SK-N-MC (cell line): ENCODE measurements at places on chromosomes 3 and 15.

GRCh38 chr3:28994161-28994905, 286.5 kb upstream of the RBMS3 start:
- no peak for DNase-seq

GRCh38 chr3:98272126-98272525, 8.1 kb downstream of the OR5H6 start:
- DNase-seq, result no peak

- no peak for DNase-seq
These were observed 3.3 kb downstream of the ARRDC4 start for GRCh38 chr15:97963779-97964178.

DNA sequence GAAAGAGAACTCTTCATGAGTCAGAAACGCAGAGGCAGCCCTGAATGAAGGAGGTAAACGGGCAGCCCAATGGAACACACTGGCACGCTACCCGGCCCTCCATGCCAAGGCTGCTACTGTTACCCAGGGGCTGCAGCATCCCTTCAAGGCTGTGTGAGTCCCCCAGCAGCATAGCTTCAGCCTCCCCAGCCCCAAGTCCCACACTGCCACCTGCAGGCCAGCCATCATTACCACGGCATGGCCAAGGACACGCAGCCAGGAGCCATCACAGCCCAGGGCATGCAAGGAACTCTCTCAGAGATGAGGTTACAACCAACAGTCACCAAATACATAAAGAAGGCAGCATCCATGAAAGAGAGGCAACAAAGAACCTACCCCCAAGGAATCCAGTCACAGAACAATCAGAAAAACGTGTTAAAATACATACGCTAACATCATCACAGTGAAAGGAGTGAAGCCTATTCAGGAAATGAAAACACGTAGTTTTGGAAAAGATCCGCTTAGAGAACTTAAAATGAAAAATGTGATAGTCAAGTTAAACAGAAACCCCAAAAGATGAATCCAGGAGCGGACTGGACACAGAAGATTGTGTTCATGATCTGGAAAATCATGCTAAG, 22.4 kb downstream of the PLA2G4F start:
- no peak for DNase-seq

- DNase-seq, result peak; percentile 56
These were observed 235.1 kb downstream of the UACA start for GRCh38 chr15:70528270-70528706.

- DNase-seq, result no peak
These were observed 7.0 kb downstream of the GPR160 start for GRCh38 chr3:170044795-170045244.

DNA sequence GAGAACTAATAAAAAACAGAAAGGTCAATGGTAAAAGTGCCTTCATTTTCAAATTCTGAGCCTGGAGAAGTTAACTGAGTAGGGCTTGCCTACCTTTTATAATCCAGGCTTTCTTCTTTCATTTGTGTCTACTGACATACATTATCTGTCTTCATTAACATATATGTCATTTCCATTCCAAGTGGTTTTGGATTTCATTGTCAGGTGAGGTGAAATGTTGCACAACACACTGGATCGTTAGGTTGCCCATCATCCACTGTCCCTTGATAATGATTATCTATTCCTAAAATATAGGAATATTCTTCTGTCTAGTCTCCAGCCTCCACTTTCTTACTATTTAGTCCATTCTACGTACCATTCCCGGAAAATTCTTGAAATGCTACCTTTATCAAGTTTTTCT, 55.0 kb upstream of the CP start:
- no peak for DNase-seq

DNA sequence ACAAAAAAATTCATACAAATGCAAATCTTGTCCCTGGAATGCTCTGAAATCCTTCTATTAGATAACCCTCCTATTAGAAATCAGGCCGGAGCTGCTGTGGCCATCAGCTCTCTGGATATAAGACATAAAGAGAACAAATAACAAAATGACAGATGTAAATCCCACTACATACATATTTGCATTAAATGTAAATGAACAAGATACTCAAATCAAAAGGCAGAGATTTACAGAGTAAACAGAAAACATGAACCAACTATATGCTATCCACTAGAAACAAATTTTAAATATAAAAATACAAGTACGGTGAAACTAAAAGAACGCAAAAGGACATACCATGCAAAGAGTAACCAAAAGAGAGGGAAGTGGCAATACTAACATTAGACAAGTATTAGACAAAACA, 10.7 kb downstream of the CYFIP1 start:
- DNase-seq, result no peak

DNA sequence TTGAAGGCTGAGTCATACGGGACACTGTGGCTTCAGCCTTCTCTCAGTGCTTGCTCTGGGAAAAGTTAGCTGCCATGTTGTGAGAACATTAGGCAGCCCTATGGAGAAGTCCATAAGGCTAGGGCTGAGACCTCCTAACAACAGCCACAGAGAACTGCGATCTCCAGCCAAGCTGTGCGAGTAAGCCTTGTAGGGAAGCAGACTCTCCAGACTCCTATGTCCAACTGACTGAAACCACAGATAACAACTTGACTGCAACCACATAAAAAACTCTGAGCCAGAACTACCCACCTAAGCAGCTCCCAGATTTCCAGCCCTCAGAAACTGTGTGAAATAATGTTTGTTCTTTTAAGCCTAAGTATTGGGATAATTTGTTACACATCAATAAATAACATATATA, 40.7 kb downstream of the DENND6A start:
- no peak for DNase-seq

GRCh38 chr15:68401496-68402431, 30.2 kb downstream of the ITGA11 start:
- DNase-seq, result no peak

DNA sequence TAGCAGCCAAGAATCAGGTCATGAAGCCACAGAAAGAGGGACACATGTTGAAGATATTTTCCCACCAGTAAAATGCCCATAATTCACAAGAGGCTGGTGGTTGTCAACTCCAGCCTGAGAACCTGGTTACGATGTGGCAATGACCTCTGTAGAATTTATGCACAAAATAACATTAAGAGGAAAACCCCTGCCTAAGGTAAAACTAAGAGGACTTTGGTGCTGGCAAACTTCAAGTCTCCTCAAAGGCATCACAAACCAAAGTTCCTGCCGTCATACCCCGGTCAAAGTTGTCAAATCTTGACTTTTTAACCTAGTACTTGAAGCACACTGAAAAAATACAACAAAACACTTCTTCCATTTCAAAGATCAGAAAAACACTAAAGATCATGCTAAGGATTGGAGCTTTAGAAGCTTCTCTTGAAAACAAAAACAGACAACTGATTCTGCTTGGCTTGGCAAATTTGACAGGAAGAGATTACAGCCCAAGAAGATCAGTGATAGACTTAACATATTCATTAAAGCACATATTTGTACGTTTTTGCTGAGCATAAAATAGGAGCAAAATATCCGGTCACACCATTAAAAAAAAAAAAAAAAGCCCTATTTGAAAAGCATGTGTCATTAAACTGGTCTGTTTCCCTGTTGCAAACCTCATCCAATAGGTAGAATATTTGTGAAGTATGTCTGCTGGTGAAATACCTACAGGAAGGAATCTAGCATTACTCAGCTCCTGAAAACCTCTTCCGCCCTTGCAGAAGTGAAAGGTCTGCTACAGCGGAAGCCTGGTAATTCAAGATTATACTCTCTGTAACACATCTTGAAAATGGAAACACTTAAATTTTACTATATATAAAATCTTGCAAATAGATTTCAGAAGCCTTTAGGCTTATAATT, 22.8 kb downstream of the EIF4E3 start:
- DNase-seq, result no peak

- DNase-seq, result no peak
These were observed 31.2 kb downstream of the DPH6 start for GRCh38 chr15:35514759-35515158.

DNA sequence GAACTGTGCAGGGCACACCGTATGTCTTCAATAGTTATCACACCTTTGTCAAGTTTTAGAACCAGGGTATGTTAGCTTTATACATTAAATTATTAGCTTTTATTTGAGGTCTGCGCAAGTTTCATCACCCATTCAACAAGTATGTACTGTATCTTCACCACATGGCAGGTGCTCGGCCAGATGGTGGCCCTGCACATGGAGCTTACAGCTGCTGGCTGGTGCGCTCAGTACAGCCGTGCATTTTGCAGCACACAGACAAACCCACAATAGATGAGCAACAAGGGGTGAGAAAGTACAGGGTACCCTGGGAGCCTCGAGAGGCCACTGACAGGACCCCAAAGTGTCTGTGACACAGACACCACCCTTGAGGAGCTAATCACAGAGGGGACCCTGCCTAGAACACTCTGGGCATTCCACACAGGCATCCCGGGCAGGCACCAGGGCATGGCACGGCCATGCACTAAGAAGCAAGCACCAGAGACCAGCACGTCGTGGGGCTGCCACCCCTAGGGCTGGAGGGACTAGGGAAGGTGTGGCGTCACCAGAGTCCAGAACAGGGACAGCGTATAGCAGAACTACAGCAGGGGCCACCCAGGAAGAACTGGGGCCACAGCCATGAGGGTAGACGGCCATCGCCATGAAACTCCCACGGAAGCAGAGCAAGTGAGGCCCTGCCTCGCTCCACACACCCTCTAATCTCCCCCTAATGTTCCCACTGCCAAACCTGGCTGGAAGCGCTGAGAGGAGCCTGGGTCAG, 27.4 kb downstream of the ZXDC start:
- no peak for DNase-seq
